Activated T-helper 9 cell treated with anti-CD3 and anti-CD28 coated beads, Interleukin-2, amount 50 U/mL, for 16 hours (primary cell): ENCODE measurements at places on chromosomes 12 and 14.
A peak's percentile ranks its signal among the peaks of the same experiment; 100 is the strongest.

GRCh38 chr12:56425193-56425592, 24.0 kb downstream of the TIMELESS start:
- no peak for DNase-seq

DNA sequence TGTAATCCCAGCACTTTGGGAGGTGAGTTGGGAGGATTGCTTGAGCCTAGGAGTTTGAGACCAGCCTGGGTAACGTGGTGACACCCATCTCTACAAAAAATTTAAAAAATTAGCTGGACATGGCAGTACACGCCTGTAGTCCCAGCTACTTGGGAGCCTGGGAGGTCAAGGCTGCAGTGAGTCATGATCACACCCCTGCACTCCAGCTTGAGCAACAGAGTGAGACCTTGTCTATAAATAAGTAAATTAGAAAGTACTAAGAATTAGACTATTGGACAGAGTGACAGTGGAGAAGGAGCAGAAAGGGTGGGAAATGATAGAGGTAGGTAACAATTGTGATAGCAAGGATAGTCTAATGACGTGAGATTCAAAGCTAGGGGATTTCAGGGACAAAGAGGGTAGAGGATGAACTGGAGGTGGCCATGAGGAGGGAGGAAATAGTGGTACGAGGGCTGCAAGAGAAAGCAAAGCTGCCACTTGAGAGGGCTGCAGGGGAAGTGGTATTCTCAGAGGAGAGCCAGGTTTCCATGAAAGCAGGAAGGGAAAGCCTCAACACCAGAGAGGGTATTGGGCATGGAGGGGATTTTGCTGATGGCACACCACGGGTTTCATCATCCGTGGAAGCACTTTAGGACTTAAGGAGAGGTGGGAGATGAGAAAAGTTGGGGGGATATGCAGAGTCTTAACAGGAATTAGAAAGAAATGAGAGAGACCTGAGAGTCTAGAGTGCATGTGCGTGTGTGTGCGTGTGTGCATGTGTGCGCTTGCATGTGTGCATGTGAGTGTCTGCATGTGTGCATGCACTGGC, 85.6 kb downstream of the SYNE2 start:
- no peak for DNase-seq

GRCh38 chr12:15192720-15193119, 28.5 kb downstream of the RERG start:
- no peak for DNase-seq

DNA sequence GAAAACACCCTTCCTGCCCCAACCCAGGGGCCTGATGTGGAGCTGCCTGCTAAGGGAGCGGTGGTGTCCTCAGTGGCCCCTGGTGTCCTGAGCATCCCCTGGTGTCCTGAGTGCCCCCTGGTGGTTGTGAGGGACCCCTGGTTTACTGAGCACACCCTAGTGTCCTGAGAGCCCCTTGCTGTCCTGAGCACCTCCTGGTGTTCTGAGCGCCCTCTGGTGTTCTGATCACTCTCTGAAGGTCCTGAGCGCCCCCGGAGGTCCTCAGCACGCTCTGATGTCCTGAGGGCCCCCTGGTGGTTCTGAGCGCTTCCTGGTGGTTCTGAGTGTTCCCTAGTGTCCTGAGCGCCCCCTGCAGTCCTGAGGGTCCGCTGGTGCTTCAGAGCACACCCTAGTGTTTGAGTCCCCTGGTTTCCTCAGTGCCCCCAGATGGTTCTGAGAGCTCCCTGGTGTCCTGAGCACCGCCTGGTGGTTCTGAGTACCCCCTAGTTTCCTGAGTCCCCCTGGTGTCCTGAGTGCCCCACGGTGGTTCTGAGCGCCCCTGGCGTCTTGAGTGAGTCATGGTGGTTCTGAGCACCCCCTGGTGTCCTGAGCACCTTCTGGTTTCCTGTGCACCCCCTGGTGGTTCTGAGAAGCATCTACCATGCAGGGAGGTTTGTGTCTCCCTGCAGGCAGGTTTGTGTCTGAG, 1004.2 kb downstream of the TMEM121 start:
- DNase-seq, result peak; percentile 30

GRCh38 chr14:30521899-30522736, 36.8 kb upstream of the G2E3 start:
- DNase-seq, result no peak

- DNase-seq, result no peak
Observed at GRCh38 chr12:106865683-106866082, 90.0 kb upstream of the TMEM263 start.

DNA sequence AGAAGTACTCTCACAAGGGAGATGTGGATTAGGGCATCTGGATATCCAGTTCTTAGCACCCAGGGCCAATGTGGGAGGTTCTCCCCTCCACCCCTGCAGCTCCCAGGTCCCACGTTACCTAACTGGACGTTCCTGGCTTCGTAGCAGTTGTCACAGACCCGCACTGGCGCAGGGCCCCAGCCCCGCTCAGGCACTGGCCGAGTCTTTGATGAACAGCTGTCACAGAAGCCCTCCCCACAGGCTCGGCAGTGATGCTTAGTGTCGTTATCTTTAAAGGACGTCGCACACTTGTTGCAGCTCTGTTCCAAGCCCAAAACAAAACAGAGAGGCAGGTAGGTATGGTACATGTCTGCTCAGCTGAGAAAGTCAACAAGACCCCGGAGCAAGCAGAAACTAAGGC, 48.4 kb downstream of the DCAF4 start:
- no peak for DNase-seq

DNA sequence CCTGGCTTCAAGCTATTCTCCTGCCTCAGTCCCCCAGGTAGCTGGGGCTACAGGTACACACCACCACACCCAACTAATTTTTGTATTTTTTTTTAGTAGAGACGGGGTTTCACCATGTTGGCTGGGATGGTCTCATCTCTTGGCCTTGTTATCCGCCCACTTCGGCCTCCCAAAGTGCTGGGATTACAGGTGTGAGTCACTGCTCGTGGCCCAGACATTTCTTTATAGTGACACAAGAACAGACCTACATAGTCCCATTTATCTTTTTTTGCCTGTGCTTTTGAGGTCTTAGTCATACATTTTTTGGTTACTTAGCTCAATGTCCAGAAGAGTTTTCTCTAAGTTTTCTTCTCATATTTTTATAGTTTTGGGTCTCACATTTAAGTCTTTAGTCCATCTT, 247.4 kb downstream of the SYT10 start:
- DNase-seq, result no peak

DNA sequence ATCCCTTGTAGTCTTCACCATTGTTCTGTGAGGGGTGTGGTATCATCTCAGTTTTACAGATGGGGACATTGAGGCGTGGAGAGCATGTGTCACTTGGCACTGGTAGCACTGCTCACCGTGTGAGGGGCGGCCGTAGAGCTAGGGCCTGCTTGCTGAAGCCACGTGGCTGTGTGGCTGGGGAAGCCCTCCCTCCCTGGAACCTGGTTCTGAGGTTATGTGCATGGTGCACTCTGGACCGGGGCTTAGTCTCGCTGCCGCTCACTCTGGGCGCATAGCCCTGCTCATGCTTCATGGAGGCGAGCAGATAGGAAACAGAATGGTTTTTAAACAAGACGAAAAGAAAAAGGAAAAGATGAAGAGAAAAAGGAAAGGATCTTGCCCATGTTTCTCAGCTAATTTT, 46.1 kb downstream of the CACNA1C start:
- DNase-seq, result no peak

DNA sequence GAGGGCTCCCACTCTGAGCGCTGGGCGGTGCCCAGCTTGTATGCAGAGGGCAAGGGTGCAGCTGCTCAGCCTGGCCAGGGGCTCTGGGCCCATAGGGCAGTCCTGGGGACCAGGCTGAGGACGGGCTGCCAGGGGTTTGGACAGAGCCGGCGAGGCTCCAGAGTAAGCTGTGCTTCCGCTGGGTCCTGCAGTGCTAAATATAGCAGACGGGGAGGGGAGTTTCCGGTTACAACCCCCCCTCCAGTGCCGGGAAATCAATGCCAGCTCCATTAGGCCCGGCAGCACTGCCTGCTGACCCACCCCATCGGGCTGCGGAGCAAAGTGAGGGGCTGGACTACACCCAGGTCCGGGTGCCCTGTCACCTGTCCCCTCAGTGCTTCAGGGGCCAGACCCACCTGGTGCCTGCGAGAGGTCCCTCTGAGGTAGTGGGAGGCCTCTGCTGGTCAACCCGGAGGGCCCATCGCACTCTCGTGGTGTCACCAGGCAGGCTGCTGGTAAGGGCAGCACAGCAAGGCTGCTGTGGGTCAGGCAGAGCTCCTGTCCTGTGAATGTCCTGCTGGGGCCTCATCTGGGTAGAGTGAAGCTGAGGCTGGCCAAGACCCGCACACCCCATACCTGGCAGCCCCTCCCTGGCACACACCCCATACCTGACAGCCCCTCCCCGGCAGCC, 2.6 kb upstream of the JAG2 start:
- DNase-seq, result no peak

GRCh38 chr14:51783765-51784164, 76.6 kb upstream of the GNG2 start:
- DNase-seq, result no peak

GRCh38 chr14:76937181-76938091, 91.1 kb downstream of the IRF2BPL start:
- no peak for DNase-seq

DNA sequence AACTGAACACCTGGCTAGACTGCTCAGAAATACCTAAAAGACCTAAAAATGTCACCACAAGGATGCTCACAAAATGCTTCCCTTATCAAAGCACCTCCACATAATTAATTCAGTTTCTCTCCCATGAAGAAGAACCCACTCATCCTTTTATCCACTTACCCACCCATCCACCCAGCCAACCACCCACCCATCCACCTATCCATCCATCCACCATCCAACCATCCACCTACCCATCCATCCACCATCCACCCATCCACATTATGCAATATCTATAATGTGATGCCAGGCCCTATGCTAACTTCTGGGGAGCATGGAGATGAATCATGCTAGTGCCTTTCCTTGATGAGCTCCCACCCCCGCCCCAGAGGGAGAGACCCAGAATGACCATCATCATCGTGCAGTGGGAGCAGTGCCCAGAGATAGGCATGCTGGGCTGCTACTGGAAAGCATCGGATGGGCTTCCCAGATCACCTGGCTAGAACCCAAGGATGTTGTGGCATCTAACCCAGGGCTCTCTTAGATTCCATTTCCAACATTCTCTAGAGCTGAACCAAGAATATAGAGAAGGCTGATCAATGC, 166.6 kb downstream of the TTC7B start:
- DNase-seq, result no peak
